Effector CD4-positive, alpha-beta T cell (primary cell): ENCODE measurements at places on chromosomes 3 and 15.

- DNase-seq = no peak
These were observed 407.1 kb upstream of the MCTP2 start for GRCh38 chr15:93823971-93824913.

DNA sequence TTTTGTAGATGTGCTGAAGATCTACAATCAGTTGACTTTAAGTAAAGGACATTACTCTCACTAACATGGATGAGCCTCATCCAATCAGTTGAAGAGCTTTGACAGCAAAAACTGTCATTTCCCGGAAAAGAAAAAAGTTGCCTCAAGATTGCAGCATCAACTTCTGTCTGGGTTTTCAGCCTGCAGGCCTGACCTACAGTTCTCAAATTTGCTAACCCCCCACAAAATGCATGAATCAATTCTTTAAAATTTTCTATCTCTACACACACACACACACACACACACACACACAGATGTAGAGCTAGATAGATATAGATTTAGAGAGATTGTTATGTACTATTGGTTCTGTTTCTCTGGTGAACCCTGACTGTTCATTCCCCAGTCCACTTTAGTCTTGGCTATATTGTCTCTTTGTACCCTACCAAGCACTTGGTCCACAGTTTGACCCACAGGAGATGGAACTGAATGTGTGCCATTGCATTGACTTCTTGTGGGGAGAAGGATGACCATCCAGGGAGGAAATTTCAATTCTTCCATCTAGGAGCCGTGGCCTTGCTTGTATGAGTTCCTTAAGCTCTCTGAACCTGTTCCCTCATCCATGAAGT lies 228.3 kb downstream of the CLSTN2 start:
- no peak for DNase-seq

GRCh38 chr3:59876533-59877062 lies 826.8 kb upstream of the CFAP20DC start:
- no peak for DNase-seq

- no peak for DNase-seq
These were observed 8.2 kb downstream of the SLC6A6 start for GRCh38 chr3:14410503-14411165.

DNA sequence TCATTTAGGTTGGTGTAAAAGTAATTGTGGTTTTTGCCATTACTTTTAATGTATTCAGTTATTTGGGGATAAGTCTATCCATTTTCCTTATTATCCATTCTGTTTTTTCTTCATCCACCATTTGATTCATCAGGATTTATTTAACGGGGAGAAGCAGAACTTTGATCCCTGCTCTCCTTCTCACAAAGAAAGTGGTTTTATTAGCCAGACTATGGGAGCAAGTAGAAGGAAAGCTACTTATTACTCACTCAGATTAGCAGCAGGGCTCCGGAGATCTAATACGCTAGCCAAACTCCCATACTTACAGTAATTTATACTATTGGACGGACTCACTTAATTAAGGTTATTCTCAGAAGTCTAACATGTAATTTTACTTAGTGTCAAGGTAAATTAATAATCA lies 14.7 kb upstream of the TMEM87A start:
- no peak for DNase-seq

GRCh38 chr15:59063042-59063441 lies 41.9 kb upstream of the CCNB2 start:
- DNase-seq = no peak

GRCh38 chr3:197297476-197298340 lies 704 bp downstream of the DLG1 start:
- DNase-seq = peak; percentile 84

GRCh38 chr3:181933052-181933618 lies 221.4 kb downstream of the SOX2 start:
- DNase-seq = no peak

DNA sequence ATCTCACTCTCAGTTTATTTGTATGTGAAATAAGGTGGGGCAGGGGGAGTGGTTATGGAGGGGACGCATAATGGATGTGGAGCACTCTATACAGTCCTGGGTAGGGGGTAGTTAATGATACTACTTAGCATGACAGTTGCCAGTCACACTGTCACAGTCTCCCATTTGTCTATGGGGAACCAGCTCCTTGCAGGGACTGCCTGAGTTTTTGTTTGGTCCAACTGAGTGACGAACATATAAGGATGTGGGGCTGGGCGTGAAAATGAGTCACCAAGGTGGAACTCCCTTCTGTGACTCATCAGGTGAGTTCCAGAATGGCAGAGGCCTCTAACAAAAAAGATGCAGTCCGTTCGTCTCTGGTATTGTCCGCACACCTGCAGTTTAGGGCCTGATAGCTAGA lies 235.3 kb upstream of the ST8SIA2 start:
- DNase-seq = peak; percentile 9

DNA sequence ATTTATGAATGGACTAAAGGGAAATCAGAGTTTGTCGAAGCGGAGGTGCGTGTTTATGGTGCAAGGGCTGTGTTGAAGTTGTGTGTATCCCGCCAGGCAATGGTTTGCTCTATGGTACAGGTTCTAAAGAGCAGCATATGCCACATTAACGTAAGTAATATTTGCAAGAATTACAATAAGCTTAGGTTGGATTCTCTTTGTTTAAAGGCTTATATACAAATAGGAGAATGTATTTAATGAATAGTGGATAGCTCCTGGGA lies 800 bp downstream of the EPHA3 start:
- no peak for DNase-seq

DNA sequence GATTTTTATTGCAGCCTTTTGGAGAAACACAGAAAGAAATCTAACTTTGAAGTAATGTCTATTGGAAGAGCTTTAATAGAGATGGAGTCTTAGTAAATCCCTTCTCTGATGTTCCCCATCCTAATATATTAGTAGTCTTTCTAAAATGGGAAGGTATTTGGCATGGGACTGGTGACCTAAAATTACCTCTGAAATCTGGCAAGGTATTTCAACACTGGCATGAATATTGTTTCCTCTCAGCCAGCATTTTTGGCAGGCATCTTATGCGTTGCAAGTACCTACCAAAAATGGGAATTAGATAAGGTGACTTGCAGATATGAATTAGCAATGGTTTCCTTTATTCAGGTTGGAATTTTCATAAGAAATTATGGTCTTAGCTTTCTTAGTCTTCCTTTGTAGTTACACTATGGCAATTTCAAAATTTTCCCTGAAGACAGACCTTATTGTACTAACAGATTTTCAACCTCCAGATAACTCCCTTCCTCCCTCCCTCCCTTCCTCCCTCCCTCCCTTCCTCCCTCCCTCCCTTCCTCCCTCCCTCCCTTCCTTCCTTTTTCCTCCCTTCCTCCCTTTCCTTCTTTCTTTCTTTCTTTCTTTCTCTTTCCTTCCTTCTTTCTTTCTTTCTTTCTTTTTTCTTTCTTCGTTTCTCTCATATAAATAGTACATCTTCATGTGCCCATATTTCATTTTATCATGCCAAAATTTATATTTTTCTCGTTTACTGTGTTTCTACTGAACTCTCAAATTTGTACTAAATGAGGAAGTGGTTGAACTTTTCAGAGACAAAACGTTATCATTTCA lies 168.2 kb upstream of the KCNMB2 start:
- no peak for DNase-seq
